ENCODE measurements at places on chromosomes 5 and 9.

GRCh38 chr5:118616281-118616680 lies 372.1 kb downstream of the DTWD2 start:
- no peak for DNase-seq

GRCh38 chr9:120875195-120875565 lies 1.8 kb downstream of the PHF19 start:
- no peak for DNase-seq

GRCh38 chr5:127256886-127257597 lies 33.6 kb upstream of the MEGF10 start:
- DNase-seq: no peak

DNA sequence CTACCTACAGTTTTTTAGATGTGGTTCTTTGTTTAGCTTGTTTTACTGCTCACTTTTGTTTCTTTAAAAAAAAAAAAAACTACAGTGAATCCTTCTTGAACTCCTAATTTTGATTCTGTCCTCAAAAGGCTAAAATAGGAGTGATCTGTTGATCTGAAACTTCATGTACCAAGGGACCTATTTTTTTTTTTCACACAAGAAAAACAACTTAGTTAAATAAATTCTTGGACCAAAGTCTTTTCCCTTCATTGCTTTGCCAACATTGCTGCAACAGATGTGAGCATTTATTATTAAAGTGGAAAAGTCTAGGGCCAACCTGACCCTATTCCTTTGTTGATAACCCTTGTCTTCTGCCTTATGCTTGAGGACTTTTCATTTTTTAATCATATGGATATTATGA lies 236.8 kb downstream of the ARHGEF28 start:
- DNase-seq: no peak

DNA sequence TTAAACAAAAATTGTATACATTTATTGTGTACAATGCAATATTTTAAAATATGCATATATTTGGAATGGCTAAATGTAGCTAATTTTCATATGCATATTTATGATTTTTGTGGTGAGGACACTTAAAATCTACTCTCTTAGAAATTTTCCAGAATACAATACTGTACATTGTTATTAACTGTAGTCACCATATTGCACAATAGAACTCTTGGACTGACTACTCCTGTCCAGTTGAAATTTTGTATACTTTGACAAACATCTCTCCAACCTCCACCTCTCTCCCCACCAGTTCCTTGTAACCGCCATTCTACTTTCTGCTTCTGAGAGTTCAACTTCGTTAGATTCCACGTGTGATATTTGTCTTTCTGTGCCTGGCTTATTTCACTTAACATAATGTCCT lies 49.2 kb upstream of the TAF11L2 start:
- no peak for DNase-seq

DNA sequence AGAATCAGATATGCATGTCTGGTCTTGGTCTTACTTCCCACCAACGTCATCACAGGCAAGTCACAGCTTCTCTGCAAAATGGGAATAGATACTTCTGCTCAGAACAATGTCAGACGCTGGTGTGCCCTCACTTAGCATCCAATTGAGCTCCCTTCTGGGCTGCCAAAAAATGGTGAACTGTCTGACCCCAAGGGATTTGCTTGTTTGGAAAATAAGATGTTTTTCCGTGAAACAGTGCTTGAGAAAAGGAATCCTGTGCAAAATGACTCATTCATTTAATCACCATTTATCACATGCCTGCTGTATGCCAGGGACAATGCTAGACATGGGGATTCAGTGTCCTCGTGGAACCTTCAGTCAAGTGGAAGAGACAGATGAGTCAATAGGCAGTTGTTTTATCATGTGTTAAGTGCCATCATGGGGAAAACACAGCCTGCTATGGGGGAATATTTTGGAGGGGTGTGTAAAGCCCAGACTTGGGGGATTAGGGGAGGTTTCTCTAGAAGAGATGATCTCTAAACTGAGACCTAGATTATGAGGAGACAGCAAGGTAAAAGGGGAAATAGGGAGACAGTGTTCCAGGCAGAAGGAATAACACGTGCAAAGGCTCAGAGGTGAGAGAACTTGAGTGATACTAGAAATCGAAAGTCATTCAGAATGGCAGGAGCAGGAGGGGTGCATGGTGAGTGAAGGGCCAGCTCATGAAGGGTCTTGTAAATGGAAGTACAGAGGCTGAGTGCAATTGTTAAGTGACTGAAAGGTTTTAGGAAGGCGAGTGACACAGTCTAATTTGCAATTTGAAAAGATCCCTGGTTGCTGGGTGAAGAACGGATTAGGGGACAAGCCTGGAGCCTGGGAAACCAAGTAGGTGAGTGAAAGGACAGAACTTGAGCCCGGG lies 3.9 kb downstream of the NIPAL4 start:
- DNase-seq: peak; percentile 30

- DNase-seq: no peak
These were observed 42.1 kb downstream of the CXXC5 start for GRCh38 chr5:139690064-139690802.

DNA sequence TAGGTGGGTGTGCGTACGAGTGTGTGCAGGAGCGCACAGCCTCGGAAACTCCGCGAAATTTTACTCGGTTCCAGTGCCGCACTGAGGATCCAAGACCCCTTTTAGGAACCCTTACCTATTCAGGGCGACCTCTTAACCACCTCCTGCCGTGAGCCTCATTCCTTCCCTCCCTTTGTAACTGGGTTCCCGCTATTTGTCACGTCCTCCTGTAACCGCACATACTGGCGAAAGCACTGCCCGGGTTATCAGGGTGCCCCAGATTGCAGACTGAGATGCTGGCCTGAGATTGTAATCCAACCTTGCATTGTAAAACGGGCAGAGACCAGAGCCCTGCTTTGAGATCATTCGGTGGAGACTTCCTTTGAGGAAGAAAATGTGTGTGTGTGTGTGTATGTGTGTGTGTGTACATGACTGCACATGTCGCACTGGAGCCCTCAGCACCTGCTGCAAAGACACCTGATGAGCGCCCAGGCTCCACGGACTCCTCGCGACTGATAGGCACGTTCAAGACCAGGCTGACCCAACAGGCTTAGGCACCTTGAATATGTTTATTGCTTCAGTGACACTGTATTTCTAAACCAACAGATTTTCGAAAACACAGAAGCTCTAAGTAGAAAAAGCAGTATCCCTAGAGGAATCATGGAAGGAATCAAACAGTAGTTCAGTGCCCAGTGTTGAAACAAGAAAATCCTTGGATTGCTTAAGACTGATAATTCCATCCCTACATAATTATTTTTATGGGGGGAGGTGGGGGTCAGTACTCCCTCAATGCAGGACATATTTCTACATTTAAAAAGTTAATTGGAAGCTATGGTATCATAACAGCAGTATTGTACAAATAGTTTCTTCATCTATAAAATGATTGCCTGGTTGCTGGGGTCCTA lies 86.5 kb upstream of the TNFAIP8 start:
- peak; percentile 35 for DNase-seq

DNA sequence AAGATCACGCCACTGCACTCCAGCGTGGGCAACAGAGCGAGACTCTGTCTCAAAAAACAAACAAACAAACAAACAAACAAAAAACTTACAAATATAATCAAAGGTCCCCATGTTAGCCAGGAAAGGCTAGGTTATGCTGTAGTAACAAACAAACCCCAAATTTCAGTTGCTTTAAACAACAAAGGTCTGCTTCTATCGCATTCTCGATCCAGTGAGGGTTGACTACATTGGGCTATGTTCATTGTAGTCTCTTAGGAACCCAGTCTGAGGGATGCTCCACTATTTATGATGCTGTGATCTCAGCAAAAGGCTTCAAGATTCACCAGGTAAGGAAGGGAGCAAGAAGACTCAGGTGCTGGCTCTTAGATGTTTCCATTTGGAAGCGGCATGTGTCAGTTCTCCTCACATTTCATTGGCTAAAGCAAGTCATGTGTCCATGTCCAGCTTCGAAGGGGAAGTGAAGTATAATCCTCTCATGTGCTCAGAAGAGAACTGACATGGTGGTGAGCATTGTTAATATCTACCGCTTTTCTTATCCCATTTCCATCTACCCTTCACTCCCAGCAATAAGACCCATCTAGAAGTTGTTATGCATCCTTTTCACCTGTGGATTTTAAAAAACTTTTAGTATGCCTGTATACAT lies 26.5 kb upstream of the NEK6 start:
- no peak for DNase-seq

GRCh38 chr9:2116073-2116472 lies 100.9 kb downstream of the SMARCA2 start:
- peak; percentile 20 for DNase-seq

DNA sequence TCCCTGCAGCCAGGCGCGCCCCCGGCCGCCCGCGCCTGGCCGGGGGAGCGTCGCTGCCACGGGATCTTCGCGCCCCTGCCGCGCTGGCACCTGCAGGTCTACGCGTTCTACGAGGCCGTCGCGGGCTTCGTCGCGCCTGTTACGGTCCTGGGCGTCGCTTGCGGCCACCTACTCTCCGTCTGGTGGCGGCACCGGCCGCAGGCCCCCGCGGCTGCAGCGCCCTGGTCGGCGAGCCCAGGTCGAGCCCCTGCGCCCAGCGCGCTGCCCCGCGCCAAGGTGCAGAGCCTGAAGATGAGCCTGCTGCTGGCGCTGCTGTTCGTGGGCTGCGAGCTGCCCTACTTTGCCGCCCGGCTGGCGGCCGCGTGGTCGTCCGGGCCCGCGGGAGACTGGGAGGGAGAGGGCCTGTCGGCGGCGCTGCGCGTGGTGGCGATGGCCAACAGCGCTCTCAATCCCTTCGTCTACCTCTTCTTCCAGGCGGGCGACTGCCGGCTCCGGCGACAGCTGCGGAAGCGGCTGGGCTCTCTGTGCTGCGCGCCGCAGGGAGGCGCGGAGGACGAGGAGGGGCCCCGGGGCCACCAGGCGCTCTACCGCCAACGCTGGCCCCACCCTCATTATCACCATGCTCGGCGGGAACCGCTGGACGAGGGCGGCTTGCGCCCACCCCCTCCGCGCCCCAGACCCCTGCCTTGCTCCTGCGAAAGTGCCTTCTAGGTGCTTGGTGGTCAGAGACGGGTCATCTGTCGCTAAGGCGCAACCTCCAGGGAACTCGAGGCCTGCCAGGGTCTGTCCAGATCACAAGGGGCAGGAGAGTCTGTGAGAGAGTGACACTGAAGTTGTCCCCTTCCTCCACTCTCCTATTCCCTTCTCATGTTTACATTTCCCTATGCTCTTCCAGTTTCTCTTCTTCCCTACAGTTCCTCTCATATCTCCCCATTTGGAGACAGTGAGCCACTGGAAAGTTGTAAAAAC lies 1.3 kb downstream of the GPR150 start:
- no peak for DNase-seq

DNA sequence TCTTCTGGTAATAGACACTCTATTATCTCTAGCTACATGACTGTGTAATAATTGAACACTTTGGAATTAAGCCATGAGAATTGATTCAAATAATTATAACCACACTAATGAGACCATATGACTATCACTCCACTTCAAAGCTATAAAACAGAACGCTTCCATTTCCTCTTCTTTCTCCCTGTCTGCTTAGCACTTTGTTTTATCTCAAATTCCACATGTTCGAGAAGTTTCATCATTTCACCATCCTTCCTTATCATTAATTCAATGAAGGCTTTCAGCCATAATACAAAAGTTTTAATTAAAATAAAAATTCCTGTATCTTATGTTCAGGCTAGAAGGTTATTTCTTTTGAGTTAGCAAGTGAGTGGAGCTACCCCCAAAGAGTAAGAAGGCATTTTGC lies 7.4 kb upstream of the DCTN4 start:
- no peak for DNase-seq

DNA sequence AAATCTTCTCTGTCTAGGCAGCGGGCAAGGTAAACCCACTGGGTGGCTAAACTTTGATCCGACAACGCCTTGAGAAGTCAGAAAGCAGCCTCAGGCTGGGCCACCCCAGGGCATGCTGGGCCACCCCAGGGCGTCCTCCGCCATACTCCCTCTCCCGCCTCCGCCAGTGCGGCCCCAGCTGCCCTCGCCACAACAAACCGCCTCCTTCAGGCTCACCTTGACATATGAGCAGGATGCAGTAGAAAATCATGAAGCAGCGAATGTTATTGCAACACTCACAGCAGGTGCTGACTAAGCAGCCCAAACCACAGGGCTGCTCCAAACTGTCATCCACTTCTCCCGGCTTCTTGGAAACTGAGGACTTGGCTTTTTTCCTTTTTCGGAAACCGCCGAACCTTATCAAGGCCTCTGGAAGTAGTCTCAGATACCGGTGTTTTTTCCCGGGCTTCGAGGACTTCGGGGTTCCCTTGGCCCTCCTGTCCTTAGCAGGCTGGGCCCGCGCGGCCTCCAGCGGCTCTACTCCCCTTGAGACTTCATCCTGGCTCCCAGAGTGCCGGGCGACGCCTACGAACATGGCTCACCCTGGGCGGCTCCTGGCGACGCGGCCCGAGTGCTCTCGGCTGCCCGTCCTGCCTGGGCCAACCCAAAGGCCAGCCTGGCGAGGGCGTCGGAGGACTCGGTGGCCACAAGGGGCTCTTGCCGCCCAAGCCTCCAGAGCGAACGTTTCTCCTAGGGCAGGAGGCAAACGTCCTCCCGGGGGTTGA lies at the start of gene SLCO6A1:
SLCO6A1 (minus strand) TSS at position 731 of the 764 bp plus-strand sequence; CDS start at position 574, 157 bp downstream.
- no peak for DNase-seq

DNA sequence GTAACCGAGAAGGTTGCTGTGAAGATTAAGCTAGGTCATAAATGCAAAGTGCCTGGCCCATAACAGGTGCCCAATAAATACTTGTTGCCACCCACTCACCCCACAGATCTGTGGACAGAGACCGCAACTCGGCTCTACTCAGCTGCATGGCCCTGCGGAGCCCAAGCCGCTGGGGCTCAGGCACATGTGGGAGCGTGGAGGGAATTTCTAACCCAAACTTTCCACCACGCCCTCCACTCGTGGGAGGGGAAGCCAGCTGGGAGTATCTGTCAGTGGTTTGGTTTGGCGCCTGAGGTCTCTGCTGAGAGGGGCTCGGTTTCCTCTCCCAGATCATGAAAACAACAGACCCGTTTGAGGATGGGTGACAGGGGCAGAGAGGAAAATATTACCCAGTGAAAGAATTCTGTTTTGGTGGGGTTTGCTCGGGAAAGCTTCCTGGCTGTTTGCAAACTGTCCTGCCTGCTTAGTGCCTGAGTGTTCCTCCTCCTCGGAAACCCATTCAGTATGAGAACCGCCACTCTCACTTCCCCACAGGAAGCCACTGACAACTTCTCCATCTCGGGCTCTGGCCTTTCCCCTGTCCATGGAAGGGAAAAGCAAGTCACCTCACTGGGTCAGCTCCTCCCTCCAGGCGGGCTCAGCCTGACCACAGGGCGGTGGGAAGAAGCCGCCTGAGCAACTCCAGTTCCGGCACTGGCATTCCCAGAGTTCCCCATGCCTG lies 60.1 kb downstream of the RGS3 start:
- DNase-seq: no peak

DNA sequence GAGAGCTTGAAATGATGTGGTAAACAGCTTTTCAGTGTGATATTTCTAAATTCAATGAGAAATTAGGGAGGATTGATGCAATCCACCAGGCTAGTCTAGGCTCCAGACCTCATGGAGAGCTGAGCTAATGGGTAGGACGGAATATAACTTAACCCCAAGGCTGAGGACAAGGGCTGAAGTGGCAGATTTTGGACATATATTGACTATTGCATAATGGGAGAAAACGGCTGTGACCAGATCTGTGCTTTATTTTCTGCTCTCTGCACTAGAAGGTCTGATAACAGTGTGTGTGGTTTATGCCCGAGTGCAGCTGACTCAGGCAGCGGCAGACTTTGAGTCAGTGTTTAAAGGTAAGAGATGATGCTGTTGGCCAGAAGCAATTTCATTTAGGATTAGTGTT lies 70.6 kb downstream of the ACTBL2 start:
- DNase-seq: no peak

GRCh38 chr5:61824396-61824795 lies 481.6 kb upstream of the KIF2A start:
- no peak for DNase-seq

GRCh38 chr5:121350181-121350930 lies 501.3 kb upstream of the FTMT start:
- no peak for DNase-seq

- no peak for DNase-seq
These were observed 6.1 kb downstream of the IL31RA start for GRCh38 chr5:55857247-55857640.

Data from HAP-1 (cell line).